Sigmoid colon (tissue), 7 donors: ENCODE measurements at places on chromosomes 16 and 17. TPM values are rescaled to one million over a fixed set of nuclear protein-coding genes. Genes with fewer than 3 reads are reported as not detected.

- no peaks in the 10 kb centered on the region for H3K4me1 ChIP-seq
- H3K36me3 ChIP-seq = no peaks in the 10 kb centered on the region
- no peak overlapping the region for H3K27ac ChIP-seq
- H3K4me3 ChIP-seq = no peak overlapping the region
Observed at GRCh38 chr17:28973425-28973824, 22.1 kb upstream of the PHF12 start.

The GP1BA gene
- not detected for total RNA-seq

The ZNF646 gene
- total RNA-seq = 12.2 TPM

The CACNG5 gene
- total RNA-seq = not detected

The CDR2L gene
- 16.9 TPM for total RNA-seq

- H3K36me3 ChIP-seq = peaks cover 40% of the 10 kb centered on the region
- DNase-seq = peak; percentile 4
- H3K4me1 ChIP-seq = no peaks in the 10 kb centered on the region
- H3K27me3 ChIP-seq = no peaks in the 10 kb centered on the region
- H3K4me3 ChIP-seq = no peak overlapping the region
Observed at GRCh38 chr16:68059804-68060203, 25.4 kb upstream of the NFATC3 start.

The HOXB8 gene
- total RNA-seq = not detected
